ENCODE measurements at places on chromosomes 5 and 9.
A peak's percentile ranks its signal among the peaks of the same experiment; 100 is the strongest.

- no peak for DNase-seq
These were observed 66.6 kb downstream of the NTRK2 start for GRCh38 chr9:84736081-84736480.

- peak; percentile 91 for DNase-seq
These were observed 32.7 kb downstream of the ANXA2R start for GRCh38 chr5:43007246-43007910.

DNA sequence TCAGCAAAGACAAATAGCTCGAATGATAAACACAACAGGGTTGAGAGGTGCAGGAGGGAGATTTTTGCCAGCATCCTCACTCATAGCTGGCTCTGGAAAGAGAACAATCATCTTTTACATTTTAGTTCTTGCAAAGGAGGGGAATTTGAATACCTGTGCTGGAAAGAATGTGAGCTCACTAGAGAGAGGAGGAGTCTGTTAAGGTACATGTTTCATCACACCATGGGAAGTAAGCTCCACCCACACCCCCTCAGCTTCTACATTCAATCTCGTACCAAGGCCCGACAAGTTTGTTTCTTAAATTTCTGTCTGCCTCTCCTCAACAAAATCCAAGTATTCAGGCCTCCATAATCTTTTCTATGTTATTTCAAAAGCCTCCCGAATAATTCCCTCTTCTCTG is 254.6 kb downstream of the BRINP1 start:
- DNase-seq: no peak

- no peak for DNase-seq
These were observed 13.0 kb downstream of the SLC25A25 start for GRCh38 chr9:128081056-128081455.

DNA sequence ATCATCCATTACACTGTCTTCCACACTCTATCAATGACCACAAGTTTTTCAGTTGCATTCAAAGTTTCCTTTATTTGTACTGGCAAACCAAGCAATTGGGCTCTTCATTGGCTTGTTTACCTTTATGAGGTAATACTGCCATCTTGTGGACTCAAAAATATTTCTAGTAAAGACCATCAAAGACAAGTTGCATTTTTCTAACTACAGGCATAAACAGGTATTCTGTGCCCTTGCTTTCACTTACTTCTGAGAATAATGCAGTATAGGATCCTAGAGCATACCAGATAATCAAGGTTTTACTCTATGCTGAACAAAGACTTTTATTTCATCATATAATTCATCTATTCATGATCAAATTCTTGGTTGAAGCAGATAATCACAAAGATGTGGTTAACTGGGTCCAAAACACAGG is 173.7 kb upstream of the POU5F2 start:
- no peak for DNase-seq

GRCh38 chr9:18492612-18493011 is 18.7 kb downstream of the ADAMTSL1 start:
- DNase-seq: no peak

- DNase-seq: no peak
These were observed 17.2 kb downstream of the TENT4A start for GRCh38 chr5:6730407-6730806.

- no peak for DNase-seq
These were observed 144.4 kb downstream of the FSTL4 start for GRCh38 chr5:133467826-133468463.

DNA sequence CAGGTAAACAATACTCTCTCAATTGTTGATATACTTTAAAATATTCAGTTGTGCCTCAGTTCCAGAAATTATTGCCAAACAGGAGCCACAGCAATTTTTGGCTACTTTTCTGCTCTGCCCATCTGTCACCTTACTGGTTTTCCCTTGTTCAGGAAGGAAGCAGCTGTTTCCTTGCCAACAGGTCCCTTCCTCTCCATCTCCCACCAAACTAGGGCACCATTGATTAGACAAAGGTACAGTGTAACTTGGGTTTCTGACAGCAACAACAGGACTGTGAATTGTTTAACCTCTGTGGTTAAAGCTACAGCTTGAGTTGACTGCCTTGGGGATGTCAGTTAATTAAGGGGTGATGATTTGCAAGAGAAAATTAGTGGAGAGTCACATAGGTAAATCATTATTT is 76.9 kb downstream of the PIP5K1B start:
- DNase-seq: no peak

- DNase-seq: peak; percentile 88
These were observed 2.0 kb downstream of the IER5L start for GRCh38 chr9:129175825-129176633.

DNA sequence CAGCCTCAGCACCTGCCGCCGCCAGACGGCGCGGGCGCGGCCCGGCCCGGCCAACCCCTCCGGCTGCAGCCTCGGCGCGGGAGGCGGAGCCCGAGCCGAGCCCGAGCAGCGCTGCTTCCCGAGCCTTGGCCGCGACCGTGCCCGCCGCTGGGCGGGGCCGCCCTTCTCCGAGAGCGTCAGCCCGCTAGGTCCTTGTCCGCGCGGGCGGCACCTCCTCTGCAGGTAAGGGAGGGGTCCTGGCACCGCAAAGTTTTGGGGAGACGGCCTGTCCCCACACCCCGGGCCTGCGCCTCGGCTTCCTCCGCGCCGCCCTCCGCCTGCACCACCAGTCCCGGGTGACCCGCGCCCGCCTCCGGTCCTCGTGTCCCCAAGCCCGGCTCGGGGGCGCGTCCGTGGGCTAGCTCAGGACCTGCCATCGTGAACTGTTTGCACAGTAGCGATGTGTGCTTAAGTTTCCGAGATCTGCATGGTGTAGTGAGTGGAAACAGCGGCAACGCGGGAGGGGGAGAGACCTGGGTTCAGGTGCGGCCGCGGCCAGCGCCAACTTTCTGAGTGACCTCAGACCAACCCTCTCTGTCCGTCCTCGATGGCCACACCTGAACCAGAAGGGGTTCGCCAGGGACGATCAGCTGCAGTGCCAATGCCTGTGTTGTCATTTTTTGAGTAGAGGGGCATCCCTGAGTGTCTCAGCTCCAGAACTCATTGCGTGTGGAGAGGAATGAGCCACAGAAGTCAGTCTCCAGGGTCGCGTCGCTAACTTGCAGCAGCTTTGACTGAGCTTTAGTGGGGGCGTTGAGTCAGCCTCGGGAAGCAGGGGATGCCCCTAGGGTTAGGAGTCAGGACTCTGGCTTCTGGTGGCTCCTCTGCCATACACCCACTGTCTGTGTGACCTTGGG is at the start of gene FRMPD1:
Gene FRMPD1 (plus strand): TSS at position 82 of the 896 bp plus-strand sequence. CDS start 41,688 bp downstream, outside the sequence.
- DNase-seq: peak; percentile 85

DNA sequence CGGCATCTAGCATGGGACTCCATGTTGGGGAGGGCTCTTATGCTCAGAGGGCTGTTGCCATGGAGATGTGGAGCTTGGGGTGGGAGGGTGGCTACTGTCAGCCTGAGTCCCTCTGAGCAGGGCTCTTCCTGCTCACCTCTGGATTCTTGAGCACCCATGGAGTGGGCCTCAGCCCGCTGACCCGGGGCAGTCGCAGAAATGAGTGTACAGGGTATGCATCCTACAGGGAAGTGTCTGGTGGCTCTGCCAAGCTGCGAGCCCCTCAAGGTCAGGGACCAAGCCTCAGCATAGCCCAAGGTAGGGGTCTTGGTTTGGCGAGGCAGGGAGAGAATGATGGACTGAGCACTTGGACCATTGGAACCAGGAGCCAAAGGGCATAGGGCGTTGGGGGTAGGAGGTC is 104.1 kb downstream of the DAB2IP start:
- no peak for DNase-seq

DNA sequence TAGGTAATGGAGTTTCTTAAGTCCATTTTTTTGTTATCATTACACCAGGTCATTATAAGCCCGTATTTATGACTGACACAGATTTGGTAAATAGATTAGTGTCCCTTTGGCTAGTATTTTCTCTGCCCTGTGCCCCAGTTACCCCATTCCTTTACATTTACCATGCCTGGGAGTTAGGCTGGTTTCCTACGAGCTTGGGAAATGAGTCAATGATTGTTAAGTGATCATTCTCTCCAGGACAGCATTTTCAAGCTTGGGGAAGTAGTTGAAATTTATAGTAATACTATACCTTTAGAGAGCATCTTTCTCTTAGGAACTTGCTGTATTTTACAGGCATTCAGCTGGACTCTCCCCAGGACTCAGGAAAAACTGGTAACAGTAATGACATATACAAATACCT is 573.1 kb downstream of the TLE4 start:
- no peak for DNase-seq

DNA sequence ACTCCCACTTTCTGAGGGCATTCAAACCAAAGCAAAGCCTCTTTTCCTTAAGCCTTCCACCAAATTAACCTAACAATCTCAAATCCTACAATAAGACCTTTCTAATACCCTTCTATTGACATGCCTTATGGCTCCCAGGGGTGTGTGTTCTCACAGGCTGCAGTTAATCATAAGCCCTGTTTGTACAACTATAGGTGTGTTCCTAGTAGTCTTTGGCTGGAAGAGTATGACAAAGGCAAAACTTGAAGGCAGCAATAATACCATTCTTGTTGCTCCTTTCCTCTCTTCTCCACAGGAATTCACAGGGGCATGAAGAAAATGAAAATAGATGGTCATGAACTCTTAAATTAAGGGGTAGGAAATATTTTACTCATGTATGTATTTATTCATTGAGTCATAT is 10.9 kb upstream of the FBXO38 start:
- no peak for DNase-seq

DNA sequence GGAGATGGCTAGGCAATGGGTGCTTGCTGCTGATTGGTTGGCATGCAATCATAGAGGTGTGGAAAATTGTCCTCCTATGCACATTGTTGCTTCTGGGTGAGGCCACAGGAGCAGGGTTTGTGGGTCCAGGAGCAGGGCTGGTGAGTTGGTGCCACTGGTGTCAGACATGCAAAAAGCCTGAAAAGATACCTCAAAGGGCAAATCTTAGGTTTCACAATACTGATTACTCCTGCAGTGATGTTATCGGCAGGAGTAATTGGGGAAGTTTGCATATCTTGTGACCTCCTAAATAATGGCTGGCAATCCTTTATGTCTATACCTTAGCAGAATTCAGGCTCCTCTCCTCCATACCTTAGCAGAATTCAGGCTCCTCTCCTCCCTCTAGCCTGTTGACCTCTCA is 25.2 kb downstream of the SLC25A48 start:
- no peak for DNase-seq

DNA sequence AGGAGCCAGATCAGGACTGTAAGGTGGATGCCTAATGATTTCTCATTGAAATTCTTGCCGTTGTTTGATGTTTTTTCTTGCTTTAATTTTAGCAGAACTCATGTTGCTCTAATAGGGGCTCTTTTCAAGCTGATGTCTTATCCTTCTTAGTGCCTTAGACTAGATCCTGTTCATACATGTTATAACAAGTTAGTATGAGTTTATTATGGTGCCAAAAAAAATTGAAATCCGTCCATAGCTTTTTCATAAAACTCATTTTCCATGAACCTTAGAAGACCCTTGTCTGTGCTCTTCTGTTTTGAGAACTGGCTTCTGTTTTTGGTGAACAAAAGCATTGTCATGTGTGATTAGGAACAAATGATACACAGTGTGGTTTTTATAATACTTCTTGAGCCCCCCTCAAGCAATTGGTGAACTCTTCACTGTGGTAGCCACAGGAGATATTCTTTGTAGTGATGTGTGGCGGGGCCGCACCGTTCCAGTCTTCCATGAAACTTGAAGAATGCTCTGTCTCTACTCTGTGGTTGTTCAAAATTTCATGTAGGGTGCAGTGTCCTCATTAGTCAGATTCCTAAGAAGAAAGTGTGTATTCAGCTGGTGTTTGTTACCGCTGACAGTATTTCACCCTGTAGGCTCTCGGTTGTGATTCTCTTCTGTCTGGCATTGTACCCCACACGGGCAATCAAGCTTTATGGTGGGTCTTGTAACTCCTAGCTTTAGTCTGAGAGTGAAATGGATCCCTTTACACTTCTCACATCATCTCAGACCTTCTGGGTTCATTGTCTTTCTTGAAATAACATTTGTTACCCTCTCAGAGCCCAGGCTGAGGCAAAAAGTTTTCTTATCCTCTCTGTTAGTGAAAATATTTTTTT is 10.7 kb downstream of the OTULIN start:
- no peak for DNase-seq

GRCh38 chr5:32545102-32545800 is 40.1 kb upstream of the SUB1 start:
- DNase-seq: no peak

DNA sequence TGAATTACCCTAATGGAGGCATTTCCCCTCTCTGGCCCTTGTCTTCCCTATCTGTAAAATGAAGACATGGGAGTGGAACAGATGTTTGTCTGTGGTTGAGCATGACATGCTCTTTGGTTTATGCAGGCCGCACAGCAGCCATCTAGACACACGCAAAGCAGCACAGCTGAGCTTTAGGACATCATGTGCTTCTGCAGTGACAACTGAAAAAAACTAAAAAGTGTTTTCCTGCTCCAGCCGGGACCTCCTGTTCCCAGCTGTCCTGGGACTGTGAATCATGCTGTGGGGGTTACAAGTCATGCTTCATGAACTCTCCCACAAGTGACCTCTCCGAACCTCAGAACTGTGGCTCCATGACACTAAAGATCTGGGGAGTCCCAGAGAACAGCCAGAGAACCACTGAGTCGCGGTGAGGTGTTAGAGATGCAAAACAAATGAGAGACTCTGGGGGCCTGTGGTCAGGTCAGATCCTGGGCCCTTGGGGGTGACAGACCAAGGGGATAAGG is 1.7 kb downstream of the SMIM3 start:
- DNase-seq: no peak

DNA sequence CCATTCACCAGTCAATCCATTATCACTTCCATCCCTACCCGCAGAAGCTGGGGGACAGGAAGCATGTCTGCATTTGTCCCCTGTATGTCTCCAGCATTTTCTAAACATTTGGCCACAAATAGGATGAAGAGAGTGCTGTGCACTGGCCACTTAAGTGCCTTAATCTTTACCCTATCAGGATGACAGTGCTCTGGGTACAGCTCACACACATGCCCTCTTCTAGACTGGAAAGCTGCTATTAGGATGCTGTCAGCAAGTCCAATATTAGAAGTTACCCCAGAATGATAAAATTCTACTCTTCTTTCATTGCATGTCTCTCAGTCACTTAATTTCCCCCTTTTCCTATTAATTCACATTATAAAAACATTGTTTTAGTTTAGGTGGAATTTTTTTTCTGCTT is 168.4 kb downstream of the RASEF start:
- no peak for DNase-seq

DNA sequence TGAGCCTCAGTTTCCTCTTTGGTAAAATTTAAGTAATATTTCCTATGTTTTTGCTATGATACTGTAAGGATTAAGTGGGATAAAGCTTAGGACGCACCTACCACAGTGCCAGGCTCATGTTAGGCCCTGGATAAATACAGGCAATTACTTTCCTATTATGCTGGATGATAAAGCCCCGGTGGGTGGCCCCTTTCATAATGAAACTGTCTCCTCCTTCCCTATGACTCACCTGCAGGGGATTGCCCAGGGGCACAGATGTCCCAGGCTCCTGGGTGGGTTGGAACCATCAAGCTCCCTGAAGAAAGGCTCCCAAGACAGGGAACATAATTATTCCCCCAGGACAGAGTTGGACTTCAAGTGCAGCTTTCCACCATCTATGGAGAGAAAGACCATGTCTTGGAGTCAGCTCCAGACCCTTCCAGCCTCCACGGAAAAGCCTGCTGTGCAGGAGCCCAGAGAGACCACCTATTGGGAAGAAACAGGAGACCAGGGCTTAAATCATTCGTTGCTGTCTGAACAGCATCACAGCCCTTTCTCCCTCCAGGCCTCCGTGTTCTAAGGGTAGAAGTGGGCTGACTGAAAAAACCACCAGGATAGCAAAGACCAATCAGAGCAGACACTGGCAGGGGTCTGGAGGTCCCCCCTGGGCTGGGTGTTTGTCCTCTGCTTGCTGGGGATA is 43.2 kb upstream of the FOXE1 start:
- no peak for DNase-seq

Data from aorta (tissue), 5 donors.